Dermis blood vessel endothelial cell (primary cell): ENCODE measurements at places on chromosomes 3 and 15. TPM values are rescaled to one million over a fixed set of nuclear protein-coding genes. Genes with fewer than 3 reads are reported as not detected.

The MOBP gene
- total RNA-seq: 0.19 TPM in 1 of 2 replicates, not detected in the other

The GPR160 gene
- total RNA-seq: 7.7 and 11.2 TPM in 2 replicates

The SLC30A4 gene
- 7.1 and 8.8 TPM in 2 replicates for total RNA-seq

The TMEM158 gene
- total RNA-seq: 0.85 and 2.7 TPM in 2 replicates

The SHF gene
- total RNA-seq: 1.8 and 3.7 TPM in 2 replicates

The LARP6 gene
- 6.9 and 15.0 TPM in 2 replicates for total RNA-seq

The DNAH12 gene
- total RNA-seq: under 0.01 and 0.17 TPM in 2 replicates

The PATL2 gene
- 0.09 and 0.17 TPM in 2 replicates for total RNA-seq

The TMEM266 gene
- total RNA-seq: not detected in 2 replicates

The TPM1 gene
- 309 and 334 TPM in 2 replicates for total RNA-seq

The MCF2L2 gene
- 0.34 and 0.84 TPM in 2 replicates for total RNA-seq

The ISL2 gene
- total RNA-seq: 0.56 and 1.2 TPM in 2 replicates

The SLTM gene
- 81.7 and 84.6 TPM in 2 replicates for total RNA-seq

The SLC28A1 gene
- not detected in 2 replicates for total RNA-seq

The PCBP4 gene
- total RNA-seq: 26.2 and 31.3 TPM in 2 replicates

The THOC7 gene
- total RNA-seq: 41.9 and 61.8 TPM in 2 replicates
